Kidney glomerular epithelial cell (primary cell): ENCODE measurements at places on chromosomes 6 and 20.

GRCh38 chr6:63140692-63141318 is 70.5 kb upstream of the FKBP1C start:
- no peak for DNase-seq

DNA sequence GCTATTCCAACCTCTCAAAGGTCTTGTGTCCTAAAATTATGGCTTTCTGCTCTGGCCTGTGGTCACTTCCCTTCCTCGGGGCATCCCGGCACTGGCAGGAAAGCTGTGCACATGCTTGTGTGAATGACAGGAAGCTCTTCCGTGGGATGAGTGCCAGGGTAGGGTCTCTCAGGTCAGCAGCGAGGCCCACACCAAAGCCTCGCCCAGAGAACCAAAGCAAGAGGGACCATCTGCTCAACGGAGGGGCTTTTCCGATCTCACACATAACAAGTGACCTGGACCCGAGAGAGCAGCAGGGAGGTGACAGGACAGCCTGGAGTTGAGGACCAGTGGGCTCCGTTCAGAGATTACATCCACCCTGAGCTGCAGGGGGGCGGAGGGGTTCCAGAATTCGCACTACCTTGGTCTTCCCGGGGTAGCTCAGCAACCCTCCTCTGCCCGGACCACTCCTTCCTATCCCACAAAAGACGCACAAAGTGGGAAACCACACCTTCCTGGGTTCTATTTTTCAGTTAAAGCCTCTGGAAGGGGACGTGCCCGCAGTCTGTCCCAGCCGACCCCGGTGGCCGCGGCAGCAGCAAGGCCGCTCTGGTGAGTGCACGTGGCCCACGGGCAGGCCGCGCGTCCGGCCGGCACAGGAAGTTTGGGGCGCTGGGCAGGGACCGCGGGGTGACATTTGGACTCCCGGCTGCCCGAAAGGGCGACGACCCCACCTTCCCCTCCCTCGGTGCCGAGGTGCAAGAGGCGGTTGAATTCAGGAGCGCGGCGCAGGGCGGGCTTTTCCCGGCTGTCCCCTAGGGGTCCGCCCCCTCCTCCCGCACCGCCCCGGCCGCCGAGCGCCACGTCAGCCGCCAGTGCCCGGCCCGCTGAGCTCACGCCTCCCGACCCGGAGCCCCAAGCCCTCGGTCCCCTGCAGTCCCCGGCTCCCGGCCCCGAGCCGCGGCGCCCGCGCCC is 988 bp downstream of the TXNDC5 start:
- no peak for DNase-seq

DNA sequence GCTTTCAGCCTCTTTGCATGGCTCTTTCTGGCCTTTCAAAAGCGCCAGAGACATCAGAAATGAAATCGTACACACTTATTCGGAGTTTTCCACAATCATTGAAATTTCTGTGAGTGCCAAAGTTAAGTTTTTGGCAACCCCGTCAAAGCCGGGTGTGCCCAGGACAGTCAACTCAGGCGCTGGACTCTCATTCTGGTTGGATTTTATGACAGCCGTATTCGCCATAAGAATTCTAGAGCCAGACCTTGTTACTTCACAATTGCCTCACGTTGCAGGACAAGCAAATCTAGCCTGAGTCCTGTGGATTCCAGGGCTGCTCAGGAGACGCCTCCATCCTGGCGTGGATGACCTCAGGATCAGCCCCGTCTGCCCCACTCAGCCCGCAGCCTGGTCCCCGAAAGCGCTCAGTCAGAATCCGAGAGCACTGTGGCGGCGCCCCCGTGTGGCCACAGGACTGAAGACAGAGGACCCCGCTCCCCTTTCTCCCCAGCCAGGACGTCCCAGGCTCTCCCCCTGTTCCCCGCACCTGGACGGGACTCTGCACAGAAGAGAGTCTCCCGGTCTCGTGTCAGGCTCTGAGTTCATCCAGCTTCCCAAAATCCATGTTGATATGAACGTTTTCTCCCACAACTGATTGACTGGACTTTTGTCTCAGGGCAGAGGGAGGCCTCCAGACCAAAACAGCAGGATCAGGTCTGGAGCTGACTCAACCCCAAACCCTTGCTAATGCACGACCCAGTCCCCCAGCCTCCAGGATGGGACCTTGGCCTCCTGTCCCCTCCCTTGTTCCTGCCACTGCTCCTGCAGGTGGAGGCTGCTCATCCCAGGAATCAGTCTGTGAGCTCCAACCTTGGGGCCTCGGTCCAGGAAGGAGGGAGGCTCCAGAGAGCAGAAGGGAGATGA is 38.2 kb downstream of the MICA start:
- DNase-seq, result peak; percentile 48

DNA sequence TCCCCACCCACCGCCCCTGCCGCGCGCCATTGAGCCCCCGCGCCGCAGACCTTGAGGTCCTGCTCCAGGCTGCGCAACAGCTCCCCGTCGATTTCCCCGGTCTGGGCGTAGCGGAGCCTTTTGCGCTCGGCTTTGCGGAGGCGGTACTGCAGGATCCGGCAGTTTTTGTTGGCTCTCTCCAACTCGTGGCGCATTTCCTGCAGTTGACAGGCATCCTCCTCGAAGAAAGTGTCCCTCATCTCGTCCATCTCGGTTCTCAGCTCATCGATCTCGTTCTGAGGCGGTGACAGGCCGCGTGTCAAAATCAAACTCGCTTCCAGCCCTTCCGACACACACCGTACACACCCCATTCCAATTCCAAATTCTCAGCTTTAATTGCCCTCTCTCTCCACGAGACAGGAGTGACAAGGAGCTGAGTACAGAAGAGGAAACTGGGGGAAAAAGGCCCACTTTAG is 4.3 kb downstream of the MTCL3 start:
- peak; percentile 29 for DNase-seq

DNA sequence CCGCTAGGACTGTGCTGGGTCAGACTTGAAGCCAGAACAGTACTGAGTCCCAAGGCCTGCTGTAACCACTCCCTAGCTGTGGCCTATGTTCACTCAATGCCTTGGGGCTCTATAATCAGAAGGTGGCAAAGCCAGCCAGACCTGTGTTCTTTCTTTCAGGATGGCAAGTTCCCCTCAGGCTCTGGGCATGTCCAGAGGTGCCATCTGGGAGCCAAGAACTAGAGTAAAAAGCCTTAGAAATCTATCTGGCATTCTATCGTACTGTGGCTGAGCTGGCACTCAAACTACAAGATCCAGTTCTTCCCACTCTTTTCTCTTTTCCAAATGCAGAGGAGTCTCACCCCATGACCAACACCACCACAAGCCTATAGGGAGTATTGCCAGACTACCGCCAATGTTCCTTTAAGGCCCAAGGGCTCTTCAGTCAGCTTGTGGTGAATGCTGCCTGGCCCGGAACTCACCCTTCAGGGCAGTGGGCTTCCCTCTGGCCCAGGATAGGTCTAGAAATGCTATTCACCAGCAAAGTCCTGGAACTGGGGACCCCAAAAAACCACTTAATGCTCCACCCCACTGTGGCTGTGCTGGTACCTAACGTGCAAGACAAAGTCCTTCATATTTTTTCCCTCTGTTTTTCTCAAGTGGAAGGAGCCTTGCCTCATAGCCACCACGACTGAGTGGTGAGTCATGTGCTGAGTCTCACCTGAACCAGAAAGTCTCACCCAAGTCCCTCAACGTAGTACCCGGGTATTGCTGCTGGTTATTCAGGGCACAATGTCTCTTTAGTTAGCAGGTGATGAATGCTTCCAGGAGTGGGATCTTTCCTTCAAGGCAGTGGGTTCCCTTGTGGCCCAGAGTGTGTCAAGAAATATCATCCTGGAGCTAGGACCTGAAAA is 8.6 kb upstream of the SIRPB2 start:
- no peak for DNase-seq

DNA sequence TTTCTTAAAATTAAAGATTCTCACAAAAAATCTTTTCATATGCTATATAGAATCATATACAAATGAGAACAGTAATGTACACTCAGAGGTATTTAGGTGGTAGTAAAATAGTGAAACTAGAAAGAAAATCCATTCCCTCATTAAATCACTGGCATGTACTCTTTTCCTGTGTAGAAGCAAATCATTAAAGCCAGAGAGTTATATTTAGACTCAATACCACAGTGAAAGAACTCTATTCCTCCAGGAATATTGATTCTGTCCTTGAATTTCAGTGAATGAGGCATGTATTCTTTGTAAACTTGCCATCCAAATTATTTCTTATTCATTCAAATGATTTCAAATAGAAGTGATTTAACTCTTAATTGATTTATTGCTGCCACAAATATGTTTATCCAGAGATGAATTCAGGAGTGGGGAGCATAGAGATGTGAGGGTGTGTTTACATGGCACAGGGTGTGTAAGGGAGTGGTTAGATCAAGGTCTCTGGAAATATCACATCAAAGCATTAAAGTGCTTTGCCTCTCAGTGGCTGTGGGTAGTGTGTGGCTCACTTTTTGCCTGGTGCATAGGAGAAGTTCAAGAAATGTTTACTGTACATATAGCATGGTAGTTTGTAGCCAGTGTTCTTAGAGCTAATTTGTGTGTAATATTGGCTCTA is 141.2 kb downstream of the FAM83B start:
- DNase-seq, result no peak

DNA sequence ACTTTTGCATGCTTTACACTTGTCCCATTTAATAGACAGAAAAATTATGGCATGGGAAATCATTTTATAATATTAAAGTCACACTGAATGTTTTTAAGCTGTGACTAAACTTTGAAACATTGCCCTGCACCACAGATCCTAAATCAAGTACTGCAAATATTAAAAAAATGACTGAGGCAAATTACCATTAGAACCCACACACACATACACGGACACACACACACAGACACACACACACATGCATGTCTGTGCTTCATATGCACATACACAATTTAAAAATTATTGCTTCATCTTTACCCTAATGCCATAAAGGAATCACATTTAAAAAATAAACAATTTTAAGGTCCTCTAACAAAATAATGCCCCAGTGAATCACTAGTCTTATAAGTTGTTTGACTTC is 19.9 kb downstream of the CYP24A1 start:
- DNase-seq, result no peak

- DNase-seq, result no peak
Observed at GRCh38 chr6:89118931-89119330, 1.1 kb upstream of the SRSF12 start.

DNA sequence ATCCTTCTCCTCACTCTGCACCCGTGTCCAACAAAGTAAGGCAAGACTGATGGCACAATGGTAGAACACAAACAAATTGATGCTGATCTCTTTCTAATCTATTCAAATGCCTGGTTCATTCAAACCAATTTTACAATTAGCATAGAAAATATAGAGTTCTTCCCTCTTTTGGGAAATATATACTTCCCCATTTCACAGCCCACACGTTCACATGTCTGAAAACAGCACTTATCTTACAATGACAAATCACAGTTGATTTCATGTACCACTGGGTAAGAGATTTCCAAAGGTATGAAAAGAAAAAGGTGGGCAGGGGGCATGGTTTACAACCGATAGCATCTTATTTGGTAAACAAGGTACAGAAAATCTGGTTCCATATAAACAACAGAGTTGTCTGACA is 137.6 kb downstream of the RNGTT start:
- DNase-seq, result no peak

DNA sequence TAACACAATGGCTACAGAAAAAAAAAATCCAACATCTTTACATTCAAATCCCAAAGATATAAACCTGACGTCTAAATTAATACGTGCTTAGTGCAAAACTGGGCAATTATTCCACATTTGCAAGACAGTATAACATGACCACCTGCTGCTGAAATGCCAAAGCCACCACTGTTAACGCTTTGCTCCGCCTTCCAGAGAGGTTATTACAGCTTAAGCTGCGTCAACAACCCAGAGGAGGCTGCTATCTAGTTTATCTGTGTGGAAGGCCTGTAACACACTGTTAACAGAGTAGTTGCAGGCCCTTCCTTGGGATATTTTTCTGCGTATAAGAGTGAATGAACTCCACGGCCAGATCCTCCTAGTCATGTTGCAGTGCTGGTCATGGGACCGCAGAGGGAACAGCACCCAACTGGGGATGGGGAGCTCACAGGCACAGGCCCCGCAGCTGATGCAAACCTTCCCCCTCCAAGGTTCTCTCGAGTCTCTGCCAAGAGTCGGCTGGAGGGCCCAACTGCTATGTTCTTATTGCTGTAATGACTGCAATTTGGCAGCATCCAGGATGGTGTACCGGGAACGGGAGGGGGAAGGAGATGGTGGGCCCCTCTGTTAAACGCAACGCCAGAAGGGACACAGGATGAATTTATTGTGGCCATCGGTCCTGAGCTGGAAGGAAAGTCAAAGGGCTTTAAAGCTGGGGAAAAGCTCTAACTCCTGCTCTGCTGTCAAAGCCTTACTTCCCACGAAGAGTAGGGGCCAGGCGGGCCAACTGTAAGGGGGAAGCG is 993 bp upstream of the NCOA7 start:
- DNase-seq, result no peak
